ENCODE measurements at places on chromosomes 5 and 9.

DNA sequence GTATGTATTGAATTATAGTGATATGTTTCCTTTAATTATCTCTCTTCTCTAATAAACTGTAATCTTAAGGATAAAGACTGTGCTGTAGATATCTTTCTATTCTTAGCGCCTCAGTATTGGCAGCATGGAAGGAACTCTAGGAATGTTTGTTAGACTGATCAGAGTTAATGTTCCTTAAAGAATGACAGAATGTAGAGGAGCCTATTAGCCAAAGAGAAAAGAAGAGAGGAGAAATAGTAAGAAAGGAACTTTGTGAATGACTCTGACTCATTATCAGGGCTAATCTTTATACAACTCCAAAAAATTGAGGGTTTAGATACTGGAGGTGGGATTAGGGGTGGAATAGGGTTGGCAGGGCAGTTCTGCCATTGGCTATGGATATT is 59.0 kb upstream of the NUDT12 start:
- DNase-seq = no peak

- peak; percentile 84 for DNase-seq
These were observed 73.8 kb upstream of the IL17B start for GRCh38 chr5:149452665-149453617.

- DNase-seq = no peak
These were observed 858.6 kb downstream of the PTPRD start for GRCh38 chr9:9754186-9754585.

- DNase-seq = no peak
These were observed 62.3 kb downstream of the GTF3C4 start for GRCh38 chr9:132732326-132733259.

- no peak for DNase-seq
These were observed 280.4 kb downstream of the CDH9 start for GRCh38 chr5:26757941-26758340.

DNA sequence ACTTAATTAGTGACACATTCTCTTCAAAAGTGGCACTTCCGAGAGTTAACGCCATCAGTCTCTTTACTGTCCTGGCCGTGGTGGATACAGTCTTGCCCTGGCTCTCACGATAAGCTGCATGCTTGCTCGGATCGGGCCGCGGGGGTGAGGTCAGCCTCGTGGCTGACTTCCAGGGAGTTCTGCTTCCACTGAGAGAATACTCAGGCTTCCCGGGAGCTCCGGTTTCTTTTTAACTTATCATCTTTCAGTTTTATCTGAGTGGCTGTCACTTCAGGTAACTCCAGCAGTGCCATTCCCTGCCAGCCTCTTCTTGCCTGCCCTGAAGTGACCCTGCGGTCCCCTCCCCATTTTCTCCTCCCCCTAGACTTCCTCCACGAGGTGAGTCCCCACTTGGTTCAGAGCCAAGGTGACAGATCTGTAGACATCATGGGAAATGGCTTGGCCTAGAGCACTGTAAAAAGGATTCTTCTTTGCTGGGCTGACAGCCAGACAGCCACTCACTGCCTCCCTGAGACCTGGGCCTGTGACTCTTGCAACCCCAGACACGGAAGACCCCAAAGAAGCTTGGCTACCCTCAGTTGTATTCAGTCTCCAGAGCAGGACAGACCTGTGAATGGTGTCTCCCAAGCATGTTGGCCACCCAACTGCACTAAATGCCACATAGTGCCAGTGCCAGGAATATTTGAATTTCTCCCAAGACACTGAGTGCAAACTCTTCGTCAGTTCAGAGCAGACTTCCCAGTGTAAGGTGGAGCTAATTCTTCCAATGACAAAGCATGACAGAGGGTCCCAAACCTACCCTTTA is 95.1 kb downstream of the DAPK1 start:
- no peak for DNase-seq

DNA sequence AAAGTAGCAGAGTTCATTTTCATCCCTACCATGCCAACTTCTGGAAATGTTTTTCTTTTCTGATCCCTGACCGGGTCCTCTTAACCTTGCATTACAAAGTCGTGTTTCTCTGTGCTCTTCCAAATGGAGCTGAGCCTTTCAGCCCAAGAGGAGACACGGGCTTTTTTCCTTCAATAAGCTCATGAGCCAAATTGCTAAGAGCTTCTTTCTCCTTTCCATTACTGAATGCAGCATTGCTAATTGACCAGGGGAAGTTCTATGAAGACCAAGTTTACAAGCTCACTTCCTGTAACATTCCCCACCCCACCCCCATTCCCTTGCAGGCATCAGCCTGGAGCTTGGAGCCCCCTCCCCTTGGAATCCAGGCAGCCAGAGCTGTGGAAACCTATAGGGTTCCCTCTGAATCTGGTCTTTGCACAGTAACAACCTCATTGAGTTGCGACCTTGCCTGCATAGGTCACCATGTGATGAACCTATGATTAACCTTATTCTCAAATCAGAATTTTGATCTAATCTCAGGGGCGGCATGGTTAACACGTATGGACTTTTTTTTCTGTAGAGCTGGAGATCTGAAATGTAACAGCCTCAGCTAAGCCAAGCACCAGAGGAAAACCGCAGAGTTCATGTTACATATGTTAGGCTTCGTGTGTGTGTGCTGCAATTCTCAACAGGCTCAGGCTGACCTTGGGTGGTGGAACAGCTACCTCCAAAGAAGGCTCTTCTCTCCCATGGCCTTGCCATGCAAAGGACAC is 395.7 kb upstream of the ZNF462 start:
- DNase-seq = no peak

DNA sequence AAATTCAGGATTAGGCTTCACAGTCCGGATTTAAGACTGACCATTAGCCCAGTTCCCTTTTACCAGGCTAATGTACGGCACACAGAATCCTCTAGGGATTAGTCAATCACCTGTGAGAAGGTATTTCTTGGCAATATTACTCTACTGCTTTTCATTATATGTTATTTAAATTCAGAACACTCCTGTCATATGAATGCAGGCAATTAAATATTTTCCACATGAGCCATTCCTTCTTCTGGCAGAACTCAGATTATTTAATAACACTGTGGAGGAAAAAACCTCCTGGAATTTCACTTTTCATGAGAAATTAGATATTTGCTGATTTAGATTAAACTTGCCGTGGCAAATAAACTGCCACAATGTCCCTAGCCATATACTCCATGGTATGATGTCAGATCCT is 1357.5 kb upstream of the C9orf72 start:
- no peak for DNase-seq

GRCh38 chr9:38153910-38154291 is 84.9 kb upstream of the SHB start:
- DNase-seq = no peak

GRCh38 chr5:5141339-5141599 is 1.1 kb downstream of the ADAMTS16 start:
- no peak for DNase-seq

GRCh38 chr5:170740551-170741205 is 42.8 kb upstream of the GABRP start:
- DNase-seq = no peak

DNA sequence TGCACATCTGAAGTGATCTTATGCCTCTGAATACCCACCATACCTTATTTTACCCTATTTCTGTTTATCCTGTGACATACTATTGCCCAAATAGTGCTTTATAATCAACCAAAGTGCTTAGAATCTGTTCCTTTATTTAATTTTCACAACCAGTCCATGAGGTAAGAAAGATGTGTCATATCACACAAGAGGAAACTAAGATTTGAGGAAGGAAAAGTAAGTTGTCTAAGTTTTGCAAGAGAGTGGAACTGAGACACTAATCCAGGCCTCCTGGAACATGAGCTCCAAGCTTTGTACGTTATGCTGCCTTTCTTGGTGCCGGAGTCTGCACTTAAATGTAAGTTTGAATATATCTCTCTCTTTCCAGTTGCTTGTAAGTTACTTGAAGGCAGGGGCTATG is 17.2 kb downstream of the KDM3B start:
- no peak for DNase-seq

GRCh38 chr9:99075246-99075912 is 29.5 kb upstream of the TGFBR1 start:
- no peak for DNase-seq

DNA sequence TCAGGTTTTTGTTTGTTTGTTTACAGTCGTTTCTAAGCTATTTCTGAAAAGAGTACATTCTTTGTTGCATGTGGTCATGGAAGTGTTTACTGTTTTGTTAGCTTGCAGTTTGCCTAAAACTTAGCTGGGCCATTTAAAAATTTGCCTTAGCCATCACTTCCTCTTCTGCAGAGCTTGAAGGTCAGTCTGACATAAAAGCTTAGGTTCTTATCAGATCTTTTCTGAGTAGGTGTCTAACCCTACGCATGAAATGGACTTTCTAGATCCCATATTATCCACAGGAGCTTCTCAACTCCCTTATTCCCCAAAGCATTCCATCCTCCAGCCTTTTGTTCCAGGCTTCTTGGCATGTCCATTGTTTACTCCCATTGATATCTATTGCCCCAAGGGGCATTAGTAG is 90.3 kb downstream of the AP3B1 start:
- DNase-seq = no peak

DNA sequence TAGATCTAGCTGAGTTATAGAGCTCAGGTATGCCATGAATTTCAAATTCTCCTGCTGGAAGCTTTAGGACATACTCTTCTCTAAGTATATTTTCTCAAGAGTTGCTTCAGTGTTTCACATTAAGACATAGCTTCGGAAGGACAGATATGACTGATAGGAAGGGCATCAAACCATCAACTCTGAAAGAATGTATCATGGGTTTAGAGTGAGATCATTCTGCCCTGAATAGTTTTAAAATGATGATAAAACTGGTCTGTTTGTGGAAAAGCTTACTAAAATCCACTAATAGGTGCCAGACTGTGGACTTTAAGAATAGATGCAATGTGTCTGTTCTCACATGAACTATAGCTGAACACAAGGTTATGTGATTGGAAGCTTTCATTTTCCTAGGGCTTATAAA is 8.4 kb downstream of the SPEF2 start:
- DNase-seq = peak; percentile 23

- no peak for DNase-seq
These were observed 74.3 kb upstream of the KLF9 start for GRCh38 chr9:70488793-70489105.

GRCh38 chr5:83496626-83497025 is 25.1 kb downstream of the VCAN start:
- no peak for DNase-seq

Measured in AG09309 (cell line).